Left colon (tissue), 2 donors: ENCODE measurements at places on chromosomes 13 and 19. TPM values are rescaled to one million over a fixed set of nuclear protein-coding genes. Genes with fewer than 3 reads are reported as not detected.

LILRB3 gene
- 2.0 TPM for total RNA-seq

TPP2 gene
- 38.1 TPM for total RNA-seq

CD33 gene
- total RNA-seq, result 0.98 TPM

AMER2 gene
- total RNA-seq, result not detected

CYP2B6 gene
- 4.6 TPM for total RNA-seq

WDR87 gene
- not detected for total RNA-seq

CFAP97D2 gene
- not detected for total RNA-seq

SCEL gene
- 1.9 TPM for total RNA-seq

TNFSF11 gene
- 0.49 TPM for total RNA-seq

FTL gene
- total RNA-seq, result 931 TPM

ADM5 gene
- total RNA-seq, result 1.1 TPM

NLRP7 gene
- 0.17 TPM for total RNA-seq

GPR4 gene
- total RNA-seq, result 1.5 TPM

CTXN1 gene
- total RNA-seq, result 0.61 TPM

PRR22 gene
- total RNA-seq, result 4.5 TPM

ZNF443 gene
- total RNA-seq, result 6.0 TPM

GAPDHS gene
- not detected for total RNA-seq

LCP1 gene
- total RNA-seq, result 9.4 TPM

CEACAM21 gene
- 1.5 TPM for total RNA-seq

ILF3 gene
- total RNA-seq, result 129 TPM

F7 gene
- total RNA-seq, result 0.17 TPM

ACP5 gene
- 22.6 TPM for total RNA-seq

KISS1R gene
- total RNA-seq, result not detected

ZNF626 gene
- total RNA-seq, result 3.1 TPM

DNAAF3 gene
- 2.6 TPM for total RNA-seq

ZNF71 gene
- total RNA-seq, result 3.8 TPM
